Stimulated activated CD4-positive, alpha-beta T cell treated with anti-CD3 and anti-CD28 coated beads, Interleukin-15, amount 100 ng/mL, for 1 hour (primary cell): ENCODE measurements at places on chromosomes 1 and 21.

- DNase-seq = no peak
These were observed 82.8 kb downstream of the PHTF1 start for GRCh38 chr1:113676524-113676923.

- DNase-seq = no peak
These were observed 143.7 kb downstream of the PRDM16 start for GRCh38 chr1:3212453-3213355.

DNA sequence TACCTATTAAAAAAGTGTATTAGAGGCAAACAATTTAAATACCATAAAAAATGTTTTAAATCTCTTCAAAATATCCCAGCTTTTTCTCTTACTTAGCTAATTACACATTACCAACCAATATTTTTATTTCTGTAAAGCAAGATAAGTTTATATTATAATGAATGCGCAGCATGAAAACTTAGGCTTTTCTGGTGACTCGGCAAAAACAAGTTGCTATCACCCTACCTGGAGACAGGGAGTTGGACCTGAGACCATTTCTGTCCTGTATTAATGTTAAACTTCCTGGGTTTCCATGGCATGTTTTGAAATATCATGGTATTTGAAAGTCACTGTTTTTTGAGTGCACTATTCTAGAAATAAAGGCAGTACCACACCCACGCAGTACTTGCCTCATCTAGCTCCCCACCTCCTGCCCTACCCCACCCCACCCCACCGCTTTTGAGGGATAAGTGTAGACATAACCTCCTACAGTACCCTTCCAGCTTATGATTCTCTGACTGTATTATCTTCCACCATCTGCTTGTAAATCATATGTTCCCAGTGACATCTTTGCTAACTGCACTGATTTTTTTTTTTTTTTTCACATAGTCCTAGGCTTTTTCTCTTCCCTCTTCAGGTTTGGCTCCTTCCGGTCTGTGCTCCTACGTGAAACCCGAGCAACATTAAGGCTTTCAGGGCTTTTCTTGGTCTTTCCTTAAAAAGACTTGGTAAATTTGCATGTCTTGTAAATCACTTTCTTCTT lies 77.5 kb downstream of the PHTF1 start:
- DNase-seq = no peak

DNA sequence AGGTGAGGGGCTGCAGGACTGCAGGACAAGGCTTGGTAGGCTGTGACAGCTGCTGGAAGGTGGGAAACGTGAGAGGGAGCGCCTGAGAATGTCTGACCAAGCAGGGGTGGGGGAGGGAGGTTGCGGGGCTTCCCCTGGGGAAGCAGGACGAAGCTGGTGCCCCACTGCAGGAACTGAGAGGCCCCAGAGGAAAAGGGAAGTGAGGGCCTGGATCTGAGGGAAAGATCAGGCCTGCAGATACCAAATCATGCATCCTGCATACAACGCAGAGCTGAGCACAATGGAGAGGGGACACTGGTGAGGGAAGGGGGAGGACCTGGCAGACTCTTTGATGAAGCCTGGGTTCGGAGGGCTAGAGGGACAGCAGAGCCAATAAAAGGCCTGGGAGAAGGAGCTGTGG lies 65.7 kb upstream of the BACE2 start:
- no peak for DNase-seq

- no peak for DNase-seq
These were observed 612.2 kb downstream of the SMYD3 start for GRCh38 chr1:245894843-245895242.

DNA sequence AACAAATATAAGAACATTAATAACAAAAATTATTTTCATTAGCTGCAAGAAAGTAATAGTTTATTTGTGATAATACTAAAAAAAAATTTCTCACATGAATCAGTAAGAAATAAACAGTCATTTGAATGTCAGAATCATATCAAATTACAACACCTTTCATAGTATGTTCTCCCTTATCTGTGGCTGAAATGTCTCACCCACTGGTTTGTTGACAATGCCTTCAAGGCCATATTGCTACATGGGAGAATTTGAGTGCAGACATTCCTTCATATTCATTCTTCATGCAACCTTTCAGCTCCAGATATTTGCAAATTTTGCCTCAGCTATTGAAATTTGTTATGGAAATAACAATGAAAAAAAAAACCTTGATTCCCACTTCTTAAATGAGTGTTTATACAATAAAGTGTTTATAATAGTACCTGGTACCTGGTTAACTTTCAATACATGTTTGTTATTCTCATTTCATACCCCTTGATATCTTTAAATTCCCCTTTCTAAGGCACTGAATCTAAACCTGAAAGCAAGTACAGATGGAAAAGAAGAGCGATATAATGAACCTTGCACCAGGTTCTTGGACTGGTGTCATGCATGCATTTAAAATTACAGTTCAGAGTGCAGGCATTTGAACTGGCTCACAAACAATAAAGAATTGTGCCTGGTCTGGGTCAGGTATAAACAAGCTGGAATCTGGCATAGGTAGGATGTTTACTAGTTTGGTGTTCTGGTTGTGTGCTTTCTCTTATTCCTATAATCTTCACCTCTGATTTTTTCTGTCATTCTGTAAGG lies 242.2 kb upstream of the ADGRL2 start:
- no peak for DNase-seq

DNA sequence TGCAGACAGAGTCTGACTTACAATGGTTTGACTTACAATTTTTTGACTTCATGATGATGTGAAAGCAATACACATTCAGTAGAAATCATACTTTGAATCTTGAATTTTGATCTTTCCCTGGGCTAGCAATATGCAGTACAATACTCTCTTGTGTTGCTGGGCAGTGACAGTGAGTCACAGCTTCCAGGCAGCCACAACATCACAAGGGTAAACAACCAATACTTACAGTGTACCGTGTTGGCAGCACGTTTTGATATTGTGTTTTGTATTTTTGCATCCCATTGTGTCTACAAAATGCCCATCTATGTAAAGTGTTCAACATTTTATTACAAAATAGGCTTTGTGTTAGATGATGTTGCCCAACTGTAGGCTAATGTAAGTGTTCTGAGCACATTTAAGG lies 150.9 kb downstream of the NTMT2 start:
- DNase-seq = no peak

GRCh38 chr1:114344656-114345055 lies 166.3 kb downstream of the TRIM33 start:
- no peak for DNase-seq

GRCh38 chr1:153792631-153793041 lies 17.4 kb downstream of the SLC27A3 start:
- no peak for DNase-seq

DNA sequence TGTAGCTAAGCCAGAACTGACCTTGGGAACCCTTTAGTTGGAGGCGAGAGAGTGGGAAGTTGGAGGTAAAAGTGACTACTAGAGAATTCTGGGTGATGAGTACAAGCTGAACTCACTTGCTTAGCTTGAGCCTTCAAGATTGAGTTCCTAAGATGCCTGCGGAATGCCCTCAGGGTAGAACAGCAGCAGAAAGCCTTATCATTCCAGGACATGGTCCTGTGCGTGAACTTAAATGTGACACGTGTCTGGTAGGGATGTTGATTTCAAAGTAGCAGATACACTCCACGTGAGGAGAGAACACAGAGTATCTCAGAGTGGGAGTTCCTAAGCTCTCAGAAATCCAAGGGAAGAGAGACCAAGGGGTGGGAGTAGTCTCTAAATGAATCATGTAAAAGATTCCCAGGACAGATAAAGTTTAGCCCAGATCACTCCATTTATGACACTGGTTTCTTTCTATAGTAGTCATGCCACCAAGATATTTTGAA lies 60.1 kb downstream of the KCNK1 start:
- DNase-seq = no peak

DNA sequence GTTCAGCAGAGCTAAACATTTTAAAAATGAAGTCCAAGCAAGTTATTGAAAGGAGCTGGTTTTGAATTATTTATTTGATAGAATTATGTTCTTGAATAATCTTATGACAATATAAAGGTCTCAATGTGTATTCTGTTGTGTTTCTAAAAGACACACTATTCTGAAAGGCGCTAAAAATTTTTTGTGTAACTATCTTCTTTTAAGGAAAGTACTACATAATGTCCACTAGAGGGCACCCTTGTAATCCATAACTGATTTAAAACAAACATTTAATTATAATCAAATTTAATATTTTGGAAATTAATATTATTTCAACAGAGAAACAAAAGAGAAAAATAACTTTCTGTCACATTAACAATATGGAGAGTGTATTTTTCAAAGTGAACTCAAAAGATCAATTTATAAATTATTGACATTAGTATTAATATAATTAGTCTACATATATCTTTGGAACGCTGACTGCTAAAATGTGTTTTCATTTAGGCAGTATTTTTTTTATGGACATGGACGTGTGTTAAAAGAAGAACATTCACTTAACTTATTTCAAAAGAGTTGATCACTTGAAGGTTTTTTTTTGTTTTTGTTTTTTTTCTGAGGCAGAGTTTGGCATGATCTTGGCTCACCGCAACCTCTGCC lies 248.4 kb downstream of the DENND1B start:
- no peak for DNase-seq

DNA sequence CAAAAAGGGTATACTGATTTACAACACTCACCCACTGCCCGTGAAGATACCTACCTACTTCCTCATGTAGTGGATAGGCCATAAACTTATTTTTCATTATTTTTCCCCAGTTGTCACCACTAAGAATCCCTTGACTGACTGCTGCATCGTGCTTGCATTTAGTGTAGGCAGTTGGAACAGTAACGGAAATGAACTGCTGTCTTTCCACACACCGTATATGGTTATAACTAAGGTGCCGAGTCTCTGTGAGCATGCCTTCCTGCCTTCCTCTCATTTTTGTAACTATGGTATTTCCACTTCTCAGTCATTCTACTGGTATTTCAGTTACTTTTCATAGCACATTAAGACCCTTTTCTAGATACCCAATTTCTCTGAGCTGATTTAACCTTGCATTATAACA lies 36.4 kb downstream of the SLC35F3 start:
- DNase-seq = no peak

- no peak for DNase-seq
These were observed 417.0 kb upstream of the ESRRG start for GRCh38 chr1:217140041-217140901.

- DNase-seq = no peak
These were observed 40.7 kb downstream of the SIPA1L2 start for GRCh38 chr1:232589111-232589811.
